ENCODE measurements at places on chromosomes 7 and 10.

DNA sequence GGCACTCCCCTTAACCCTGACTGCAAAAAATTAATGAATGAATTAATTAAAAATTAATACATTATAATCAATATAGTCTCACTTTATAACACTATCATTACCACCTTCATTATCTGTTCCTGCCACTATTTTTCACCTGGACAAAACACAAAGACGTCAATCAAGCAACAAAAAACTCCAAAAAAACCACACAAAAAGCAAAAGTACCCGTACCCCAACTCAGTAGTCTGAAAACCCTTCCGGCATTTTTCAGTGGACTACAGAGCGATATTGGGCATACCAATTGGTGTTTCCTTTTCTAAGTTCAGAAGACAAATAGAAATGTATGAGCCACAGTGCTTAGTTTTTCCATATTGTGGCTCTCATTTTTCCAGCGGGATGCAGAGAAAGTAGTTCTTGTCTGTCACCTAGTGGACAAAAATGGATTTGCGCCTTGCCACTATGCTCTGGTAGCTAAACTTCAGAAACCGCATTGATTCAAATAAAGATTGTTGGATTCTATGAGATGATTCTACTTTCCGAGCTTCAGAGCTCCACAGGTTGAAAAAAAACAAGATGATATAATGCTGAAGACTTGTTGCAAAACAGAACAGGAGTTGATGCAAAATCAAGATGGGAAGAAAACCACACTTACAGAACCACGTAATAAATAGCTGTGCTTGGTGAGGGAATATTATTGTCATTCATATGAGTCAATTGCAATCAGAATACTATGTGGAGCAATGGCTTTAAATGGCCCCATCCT lies 50.6 kb upstream of the ITGB1 start:
- peak; percentile 85 for DNase-seq

DNA sequence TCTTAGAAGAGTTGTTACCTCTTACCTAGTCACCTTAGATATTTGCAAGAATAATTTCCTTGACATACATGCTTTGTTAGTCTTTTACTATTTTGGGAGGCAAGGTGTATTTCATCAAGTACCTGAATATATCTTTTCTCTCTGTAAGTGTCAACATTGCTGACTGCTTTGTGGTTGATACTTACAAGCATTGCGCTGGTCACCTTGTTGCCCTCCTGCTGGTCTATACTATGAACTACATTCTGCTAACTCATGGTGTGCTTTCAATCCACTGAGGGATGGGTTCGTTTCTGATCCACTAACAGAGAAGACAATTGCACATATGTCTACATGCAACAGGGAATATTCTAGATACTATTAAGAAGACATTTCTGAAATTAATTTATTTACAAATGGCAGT lies 837.8 kb upstream of the COBL start:
- DNase-seq: no peak

DNA sequence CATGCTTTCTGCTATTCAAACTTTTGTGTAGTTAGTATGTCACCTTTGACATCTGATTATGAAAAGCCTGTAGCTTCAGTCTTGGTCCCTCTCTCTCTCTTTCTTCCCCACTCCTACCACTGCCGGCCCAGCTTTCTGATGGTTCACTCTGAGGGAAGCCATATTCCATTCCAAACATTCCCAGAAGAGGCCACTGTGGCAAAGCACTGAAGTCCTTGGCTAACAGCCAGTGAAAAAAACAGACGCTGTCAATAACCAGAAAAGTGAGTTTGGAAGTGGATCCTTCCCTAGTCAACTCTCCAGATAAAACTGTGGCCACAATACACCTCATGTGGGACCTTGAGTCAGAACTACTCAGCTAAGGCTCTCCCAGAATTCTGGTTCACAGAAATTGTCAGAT lies 950.7 kb upstream of the PHF14 start:
- no peak for DNase-seq

- DNase-seq: no peak
Measured at GRCh38 chr7:137956183-137956582, 45.7 kb downstream of the CREB3L2 start.

- DNase-seq: no peak
Measured at GRCh38 chr10:97838091-97838490, 11.6 kb upstream of the GOLGA7B start.

DNA sequence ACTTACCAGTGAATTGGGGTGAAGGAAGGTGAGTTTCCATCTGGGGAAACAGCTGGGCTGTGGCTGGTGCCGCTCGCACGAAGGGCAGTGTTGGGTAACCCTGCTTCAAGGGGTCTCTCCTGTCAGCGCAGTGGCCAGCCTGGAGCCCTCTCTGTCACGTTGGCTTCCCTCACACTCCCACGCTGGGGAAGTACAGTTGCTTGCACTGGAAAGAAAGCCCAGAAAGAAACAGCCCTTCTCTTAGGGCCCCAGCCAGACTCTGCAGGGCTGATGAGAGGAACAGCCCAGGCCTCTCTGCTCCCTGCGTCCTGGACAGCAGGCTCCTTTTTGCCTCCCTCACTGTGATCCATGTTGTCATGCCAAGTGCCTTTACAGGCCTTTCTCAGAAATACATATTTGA lies 40.3 kb upstream of the TRIM8 start:
- DNase-seq: no peak

- DNase-seq: no peak
Measured at GRCh38 chr7:2509298-2509906, 10.2 kb upstream of the LFNG start.

- DNase-seq: no peak
Measured at GRCh38 chr10:121540732-121541395, 57.4 kb downstream of the FGFR2 start.

- DNase-seq: no peak
Measured at GRCh38 chr7:101537205-101537604, 91.9 kb downstream of the MYL10 start.

- no peak for DNase-seq
Measured at GRCh38 chr10:95297402-95297801, 6.6 kb upstream of the PDLIM1 start.

DNA sequence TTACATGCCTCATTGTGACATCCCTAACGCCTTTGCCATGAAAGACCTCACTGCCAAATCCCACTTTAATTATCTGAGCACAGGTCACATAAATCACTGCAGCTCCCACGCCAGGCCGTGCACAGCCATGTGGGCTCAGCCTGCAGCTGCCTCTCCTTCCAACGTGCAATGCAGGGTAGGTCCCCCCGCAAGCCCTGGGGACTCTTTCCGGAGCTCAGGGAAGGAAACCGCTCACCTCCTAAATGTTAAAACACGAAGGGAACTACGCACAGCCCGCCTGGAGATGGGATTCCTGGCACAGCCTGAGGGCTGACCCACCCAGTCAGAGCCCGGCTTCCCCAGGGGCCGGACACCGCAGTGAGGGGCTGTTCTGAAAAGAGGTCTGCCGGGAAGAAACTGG lies 128.0 kb downstream of the MAD1L1 start:
- no peak for DNase-seq

- no peak for DNase-seq
Measured at GRCh38 chr7:2224491-2224928, 8.2 kb downstream of the MAD1L1 start.

- DNase-seq: no peak
Measured at GRCh38 chr10:35541720-35542119, 63.4 kb upstream of the GJD4 start.

DNA sequence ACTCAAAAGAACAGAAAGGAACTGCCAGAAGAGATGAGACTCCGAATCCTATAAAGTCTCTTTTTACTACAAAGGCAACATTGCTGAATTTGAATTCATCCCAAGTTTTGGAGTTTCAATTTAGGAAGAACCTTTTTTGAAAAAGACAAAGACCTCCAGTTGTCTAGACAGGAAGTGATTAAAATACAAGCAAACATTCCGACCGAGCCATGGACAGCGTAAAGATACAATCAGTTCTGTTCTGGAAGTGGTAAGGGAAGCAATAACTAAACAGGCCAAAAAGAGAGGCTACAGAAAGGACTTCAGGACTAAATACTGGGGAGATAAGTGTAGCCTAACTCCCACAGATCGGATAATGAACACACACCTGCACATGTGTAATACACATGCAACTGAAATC lies 101.0 kb downstream of the SMURF1 start:
- DNase-seq: no peak

GRCh38 chr7:95886501-95887090 lies 114.2 kb downstream of the DYNC1I1 start:
- DNase-seq: no peak

- DNase-seq: peak; percentile 16
Measured at GRCh38 chr10:12500381-12501303, 151.3 kb downstream of the CAMK1D start.

DNA sequence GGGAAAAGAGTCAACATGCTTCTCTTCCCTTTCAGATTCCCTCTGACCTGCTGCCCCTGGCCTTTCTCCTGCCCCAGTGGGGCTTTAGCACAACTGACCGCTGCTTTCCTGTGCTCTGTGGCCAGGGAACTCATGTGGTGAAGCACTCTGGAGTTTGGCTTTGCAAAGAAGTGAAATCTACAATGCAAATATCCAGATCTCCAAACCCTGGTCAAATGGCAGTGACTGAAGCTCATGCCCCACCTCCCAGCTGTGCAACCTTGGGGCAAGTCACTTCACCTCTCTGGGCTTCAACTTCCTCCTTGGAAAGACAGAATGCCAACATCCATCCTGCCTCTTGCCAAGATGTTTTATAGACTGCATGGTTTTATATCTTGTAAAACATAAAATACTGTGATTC lies 157.8 kb downstream of the NEURL1 start:
- no peak for DNase-seq

GRCh38 chr10:61197057-61197456 lies 253.1 kb upstream of the RHOBTB1 start:
- no peak for DNase-seq

DNA sequence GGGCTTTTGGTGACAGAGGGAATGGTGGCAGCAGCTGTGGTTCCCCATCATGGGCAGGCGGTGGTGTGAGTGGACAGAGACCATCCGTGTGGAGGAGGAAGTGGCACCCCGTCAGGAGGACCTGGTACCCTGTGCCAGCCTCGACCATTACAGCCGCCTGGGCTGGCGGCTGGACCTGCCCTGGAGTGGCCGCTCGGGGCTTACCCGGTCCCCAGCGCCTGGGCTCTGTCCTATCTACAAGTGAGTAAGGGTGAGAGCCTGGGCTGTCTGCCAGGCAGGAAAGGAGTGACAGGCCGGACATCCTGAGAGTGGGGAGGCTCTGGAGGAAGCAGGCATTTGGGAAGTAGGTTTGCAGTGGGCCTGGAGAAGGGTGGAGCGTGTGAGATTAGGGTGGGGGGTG lies 2.9 kb upstream of the ZNF467 start:
- no peak for DNase-seq

Measured in astrocyte of the cerebellum (primary cell).